Psoas muscle (tissue), 8 donors: ENCODE measurements at places on chromosomes 4 and X.
A peak's percentile ranks its signal among the peaks of the same experiment; 100 is the strongest.

DNA sequence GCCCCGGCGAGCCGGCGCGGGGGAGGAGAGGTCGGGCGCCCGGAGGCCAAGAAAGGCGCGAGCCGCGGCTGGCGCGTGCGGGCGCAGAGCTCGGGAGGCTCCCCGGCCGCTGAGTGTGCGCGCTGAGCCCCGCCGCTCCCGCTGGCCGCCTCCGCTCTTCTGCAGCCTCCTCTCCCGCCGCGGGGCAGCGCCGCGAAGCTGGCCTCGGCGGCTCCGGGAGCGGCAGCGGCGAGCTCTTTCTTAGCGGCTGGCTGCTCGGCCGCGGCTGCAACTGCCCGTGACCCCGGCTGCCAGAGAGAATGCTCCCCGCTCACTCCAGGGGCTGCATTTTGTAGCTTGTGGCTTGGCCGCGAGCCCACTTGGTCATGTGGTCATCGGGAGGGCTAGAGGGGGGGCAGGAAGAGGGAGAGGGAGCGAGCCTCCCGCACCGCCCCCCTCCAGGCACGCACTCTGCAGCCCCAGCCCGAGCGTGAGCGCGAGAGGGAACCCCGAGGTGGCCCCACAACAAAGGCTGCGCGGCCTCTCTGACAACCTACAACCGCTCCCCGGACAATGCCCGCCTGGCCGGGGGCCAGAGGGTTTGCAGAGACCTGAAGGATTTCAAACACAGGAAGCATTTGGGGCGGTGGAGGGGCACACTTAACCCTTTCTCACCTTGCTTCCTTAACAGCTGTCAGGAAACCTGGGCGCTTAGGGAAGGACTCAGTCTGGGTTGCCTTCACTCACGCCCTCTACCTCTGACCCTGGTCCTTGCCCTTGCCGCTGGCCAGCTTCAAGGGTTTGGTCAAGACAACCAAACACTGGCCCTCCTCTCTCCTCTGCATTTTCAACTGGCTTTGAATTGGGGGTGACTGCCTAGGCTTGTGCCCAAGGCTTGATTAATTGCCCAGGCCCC, at the start of gene APLN:
APLN (minus strand) TSS at position 305 of the 895 bp plus-strand sequence. CDS start 326 bp downstream, outside the sequence.
- H3K27me3 ChIP-seq: no peaks in the 10 kb centered on the region
- H3K27ac ChIP-seq: no peak within 1 kb of the TSS
- no peaks in the 10 kb centered on the region for H3K36me3 ChIP-seq
- H3K4me1 ChIP-seq: no peaks in the 10 kb centered on the region
- DNase-seq: peak; percentile 68
- H3K4me3 ChIP-seq: peak within 1 kb of the TSS; percentile 63

DNA sequence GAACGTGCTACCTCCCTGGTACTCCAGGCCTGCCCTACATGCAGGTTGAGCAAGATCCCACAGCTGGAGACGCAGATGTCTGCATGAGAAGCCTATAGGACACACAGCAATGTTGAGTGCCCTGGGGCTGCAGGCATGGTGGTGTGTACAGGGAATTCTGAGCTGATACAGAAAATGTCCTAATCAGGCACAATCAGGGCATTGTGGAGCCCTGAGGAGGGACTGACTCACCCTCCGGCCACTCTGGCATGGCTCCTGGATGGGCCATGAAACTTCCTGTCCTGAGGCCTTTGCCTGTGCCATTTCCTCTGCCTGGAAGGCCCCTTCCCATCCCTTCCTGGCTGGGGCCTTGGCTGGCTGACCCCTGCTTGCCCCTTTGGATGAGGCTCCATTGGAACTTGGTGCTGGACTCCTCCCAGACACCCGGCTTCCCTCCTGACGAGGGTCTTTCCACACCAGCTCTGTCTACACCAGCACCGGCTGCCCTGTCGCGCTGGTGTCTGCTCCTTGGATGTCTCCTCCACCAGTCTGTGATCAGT, 16.7 kb upstream of the AFAP1 start:
- H3K36me3 ChIP-seq: no peaks in the 10 kb centered on the region
- H3K4me3 ChIP-seq: no peak overlapping the region
- H3K27me3 ChIP-seq: no peaks in the 10 kb centered on the region

GRCh38 chr4:62709618-62710252, 1509.6 kb downstream of the ADGRL3 start:
- no peaks in the 10 kb centered on the region for H3K4me1 ChIP-seq
- no peaks in the 10 kb centered on the region for H3K27me3 ChIP-seq
- H3K4me3 ChIP-seq: peak overlapping the region; percentile 24
- no peak for DNase-seq

DNA sequence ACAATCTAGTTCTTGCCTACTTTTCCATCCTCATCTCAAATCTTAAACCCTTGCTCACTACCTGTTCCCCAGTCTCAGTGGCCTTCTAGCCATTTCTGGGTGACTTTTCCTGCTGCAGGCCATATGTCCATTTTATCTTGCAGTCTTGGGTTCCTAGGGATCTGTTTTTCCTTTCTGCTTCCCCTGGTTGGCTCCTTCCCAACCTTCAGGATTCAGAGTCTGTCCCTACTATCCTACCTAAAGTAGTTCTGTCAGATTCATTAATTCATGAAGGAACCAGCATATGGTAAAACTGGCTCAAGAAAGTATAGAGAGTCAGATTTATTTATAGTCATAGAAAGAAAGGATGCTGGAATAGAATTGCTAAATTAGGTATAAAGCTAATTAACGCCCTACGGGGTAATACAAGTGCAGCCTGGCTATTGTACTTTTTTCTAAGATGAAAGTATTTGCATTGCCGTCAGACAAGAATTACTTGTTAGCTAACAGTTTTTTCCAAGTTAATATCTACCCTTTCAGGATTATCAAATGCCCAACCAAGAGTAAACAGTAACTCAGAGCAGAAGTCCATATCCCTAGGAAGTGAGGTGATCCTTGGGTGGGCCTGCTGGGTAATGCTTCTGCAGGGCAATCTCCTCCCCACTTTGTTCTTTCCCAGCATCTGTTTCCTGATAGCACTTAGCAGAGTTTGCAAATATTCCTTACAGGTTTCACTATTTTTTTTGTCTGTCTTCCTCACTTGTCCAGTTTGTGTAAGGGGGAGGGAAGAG, 63.6 kb downstream of the REPS2 start:
- H3K36me3 ChIP-seq: no peaks in the 10 kb centered on the region
- no peak overlapping the region for H3K27ac ChIP-seq
- H3K4me1 ChIP-seq: no peaks in the 10 kb centered on the region
- no peaks in the 10 kb centered on the region for H3K27me3 ChIP-seq
- H3K4me3 ChIP-seq: no peak overlapping the region

DNA sequence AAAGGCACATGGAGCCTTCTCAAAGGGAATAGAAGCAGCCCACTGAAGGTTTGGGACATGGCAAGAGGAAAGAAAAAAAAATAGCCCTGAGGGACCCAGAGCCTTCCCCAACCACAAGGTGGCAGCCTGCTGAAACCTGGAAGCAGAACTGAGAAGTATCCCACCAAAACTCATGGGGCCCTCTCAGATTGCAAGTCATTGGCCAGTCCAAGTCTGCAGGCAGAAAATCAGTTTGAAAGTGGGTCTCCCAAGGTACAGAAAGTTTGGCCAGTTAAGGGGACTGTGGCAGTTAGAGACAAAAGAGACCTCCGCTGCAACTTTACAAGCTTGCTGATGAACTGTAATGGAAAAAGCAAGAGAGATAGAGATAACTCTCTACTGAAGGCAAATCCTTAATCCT, 155.8 kb downstream of the ANTXR2 start:
- no peak overlapping the region for H3K4me3 ChIP-seq
- DNase-seq: peak; percentile 44
- H3K36me3 ChIP-seq: no peaks in the 10 kb centered on the region
- H3K4me1 ChIP-seq: no peaks in the 10 kb centered on the region
- H3K27me3 ChIP-seq: no peaks in the 10 kb centered on the region

DNA sequence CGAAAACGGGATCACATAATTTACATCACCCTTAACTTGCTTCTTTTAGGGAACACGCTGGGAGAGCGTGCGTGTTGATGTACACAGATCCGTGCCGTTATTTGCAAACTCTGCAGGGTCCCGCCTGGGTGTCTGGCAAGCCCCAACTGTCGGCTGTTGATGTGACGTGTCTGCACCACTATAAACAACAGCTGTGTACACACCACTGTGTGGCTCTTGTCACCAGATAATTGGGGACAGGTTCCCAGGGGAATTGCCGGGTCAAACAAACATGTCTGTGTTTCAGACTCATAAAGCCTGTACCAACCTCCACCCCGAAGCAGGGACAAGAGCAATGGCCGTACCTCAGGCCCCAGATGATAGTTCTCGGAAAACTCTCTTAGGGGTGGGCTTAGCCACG, 105.0 kb upstream of the AFAP1 start:
- H3K27me3 ChIP-seq: no peaks in the 10 kb centered on the region
- peaks cover 3% of the 10 kb centered on the region for H3K36me3 ChIP-seq
- H3K4me1 ChIP-seq: no peaks in the 10 kb centered on the region

DNA sequence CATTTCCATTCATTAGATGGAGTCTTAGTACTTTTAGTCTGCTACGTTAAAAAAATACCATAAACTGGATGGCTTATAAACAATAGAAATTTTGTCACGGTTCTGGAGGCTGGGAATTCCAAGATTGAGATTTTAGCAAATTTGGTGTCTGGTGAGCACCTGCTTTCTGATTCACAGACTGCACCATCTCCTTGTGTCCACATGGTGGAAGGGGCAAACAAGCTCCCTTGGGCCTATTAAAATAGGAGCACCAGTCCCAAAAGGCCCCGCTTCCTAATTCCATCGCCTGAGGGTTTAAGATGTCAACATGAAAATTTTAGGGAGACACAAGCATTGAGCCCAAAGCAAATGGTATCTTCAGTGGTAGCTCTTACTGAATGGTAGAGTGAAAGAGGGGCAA, 120.5 kb upstream of the MAP9 start:
- no peak overlapping the region for H3K4me3 ChIP-seq
- DNase-seq: no peak
- H3K4me1 ChIP-seq: no peaks in the 10 kb centered on the region
- H3K27me3 ChIP-seq: no peaks in the 10 kb centered on the region

DNA sequence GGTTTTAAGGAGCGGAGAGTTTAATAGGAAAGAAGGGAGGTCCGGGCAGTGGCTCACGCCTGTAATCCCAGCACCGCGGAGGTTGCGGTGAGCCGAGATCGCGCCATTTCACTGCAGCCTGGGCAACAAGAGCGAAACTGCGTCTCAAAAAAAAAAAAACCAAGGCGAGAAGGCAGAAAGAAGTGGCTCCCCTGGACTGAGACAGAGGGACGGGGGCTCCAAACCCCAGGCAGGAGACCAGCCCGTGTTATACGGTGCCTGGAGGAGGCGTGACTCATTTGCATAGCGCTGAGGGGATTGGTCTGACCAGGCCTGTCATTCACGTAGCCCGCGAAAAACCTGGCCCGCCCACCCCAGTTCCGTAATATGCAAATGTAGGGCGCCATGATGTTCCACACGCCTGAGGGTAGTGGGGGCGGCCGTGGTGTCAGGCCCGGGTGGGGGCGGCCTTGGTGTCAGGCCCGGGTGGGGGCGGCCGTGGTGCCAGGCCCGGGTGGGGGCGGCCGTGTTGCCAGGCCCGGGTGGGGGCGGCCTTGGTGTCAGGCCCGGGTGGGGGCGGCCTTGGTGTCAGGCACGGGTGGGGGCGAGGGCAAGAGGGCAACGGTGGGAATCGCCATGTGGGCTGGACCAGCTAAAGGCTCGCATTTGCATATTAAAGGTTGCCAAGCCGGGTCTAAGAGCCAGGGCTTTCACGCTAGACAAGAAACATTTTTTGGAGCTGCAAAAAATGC, 2.1 kb downstream of the PLCXD1 start:
- H3K27me3 ChIP-seq: no peaks in the 10 kb centered on the region
- H3K4me1 ChIP-seq: no peaks in the 10 kb centered on the region
- peak; percentile 92 for DNase-seq
- no peak overlapping the region for H3K27ac ChIP-seq

GRCh38 chrX:15448010-15448639, 45.0 kb downstream of the PIR start:
- H3K4me1 ChIP-seq: peaks cover 9% of the 10 kb centered on the region
- H3K27ac ChIP-seq: peak overlapping the region; percentile 16
- H3K27me3 ChIP-seq: no peaks in the 10 kb centered on the region
- H3K4me3 ChIP-seq: no peak overlapping the region
- H3K36me3 ChIP-seq: peaks cover 20% of the 10 kb centered on the region
- DNase-seq: no peak

- H3K4me3 ChIP-seq: no peak overlapping the region
- H3K4me1 ChIP-seq: no peaks in the 10 kb centered on the region
Observed at GRCh38 chr4:139795527-139796314, 130.1 kb downstream of the MGST2 start.

DNA sequence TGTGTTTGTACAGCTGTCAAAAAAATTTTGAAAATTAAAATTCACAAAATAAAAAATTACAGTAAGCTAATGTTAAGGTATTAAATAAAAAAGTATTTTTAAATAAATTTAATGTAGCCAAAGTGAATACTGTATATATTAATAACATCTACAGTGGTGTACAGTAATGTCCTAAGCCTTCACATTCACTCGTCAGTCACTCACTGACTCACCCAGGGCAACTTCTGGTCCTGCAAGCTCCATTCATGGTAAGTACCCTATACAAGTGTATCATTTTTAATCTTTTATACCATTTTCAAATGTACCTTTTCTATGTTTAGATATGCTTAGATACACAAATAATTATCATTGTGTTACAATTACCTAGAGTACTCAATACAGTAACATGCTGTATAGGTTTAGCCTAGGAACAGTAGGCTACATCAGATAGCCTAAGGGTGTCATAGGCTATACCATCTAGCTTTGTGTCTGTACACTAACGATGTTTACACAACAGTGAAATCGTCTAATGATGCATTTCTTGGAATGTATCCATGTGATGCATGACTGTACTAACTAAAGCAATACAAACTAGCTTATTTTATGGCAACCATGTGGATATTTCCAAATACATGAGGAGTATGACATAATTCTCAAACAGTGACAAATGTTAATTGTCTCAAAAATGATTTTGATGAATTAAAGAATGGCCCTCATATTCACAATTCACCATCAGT, 13.7 kb downstream of the DDX60 start:
- H3K27me3 ChIP-seq: no peaks in the 10 kb centered on the region
- no peaks in the 10 kb centered on the region for H3K4me1 ChIP-seq
- peaks cover 35% of the 10 kb centered on the region for H3K36me3 ChIP-seq
- H3K4me3 ChIP-seq: no peak overlapping the region
- no peak overlapping the region for H3K27ac ChIP-seq
- DNase-seq: no peak

DNA sequence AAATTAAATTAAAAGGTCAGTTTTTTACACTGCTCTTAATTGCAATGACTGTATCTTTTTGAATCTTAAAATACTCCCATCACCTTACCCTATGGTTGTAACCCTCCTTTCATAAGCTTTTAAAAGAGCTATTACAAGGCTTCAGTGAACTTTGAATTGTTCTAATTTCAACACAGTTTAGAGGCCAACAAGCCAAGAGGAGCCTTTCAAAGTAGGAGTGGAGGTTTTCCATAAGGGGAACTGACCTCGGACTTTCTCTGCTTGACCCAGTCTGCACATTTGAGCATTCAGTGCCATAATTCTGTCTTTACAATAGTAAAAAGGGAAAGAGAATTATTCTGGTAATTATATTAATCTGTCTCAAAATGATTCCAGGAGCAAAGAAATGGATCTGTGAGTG, 98.9 kb downstream of the PARM1 start:
- no peaks in the 10 kb centered on the region for H3K27me3 ChIP-seq
- no peak overlapping the region for H3K27ac ChIP-seq
- DNase-seq: no peak
- H3K4me3 ChIP-seq: no peak overlapping the region

GRCh38 chr4:165986956-165987698, 114.1 kb downstream of the TLL1 start:
- H3K4me1 ChIP-seq: no peaks in the 10 kb centered on the region
- H3K4me3 ChIP-seq: no peak overlapping the region
- H3K27me3 ChIP-seq: no peaks in the 10 kb centered on the region
